MCF 10A (cell line): ENCODE measurements at places on chromosomes 1 and 21.

DNA sequence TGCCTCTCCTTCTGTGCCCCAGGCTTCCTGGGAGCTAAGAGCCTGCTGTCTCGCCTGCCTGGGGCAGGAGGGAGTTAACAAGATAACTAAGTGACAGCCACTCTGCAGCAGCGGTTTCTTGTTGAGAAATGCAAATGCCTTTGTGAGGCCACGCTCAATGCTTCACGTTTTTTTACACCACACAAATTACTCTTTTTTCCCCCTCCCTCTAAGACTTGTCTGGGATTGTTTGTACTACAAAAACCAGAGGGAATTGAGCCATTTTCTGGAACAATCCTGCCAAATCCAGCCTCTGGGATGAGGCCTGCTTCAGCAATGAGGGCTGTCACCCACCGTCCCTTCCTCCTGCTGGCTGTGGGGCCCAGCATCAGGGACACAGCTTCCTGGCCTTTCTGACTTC lies 119.6 kb downstream of the ACTL8 start:
- DNase-seq: peak; percentile 51

DNA sequence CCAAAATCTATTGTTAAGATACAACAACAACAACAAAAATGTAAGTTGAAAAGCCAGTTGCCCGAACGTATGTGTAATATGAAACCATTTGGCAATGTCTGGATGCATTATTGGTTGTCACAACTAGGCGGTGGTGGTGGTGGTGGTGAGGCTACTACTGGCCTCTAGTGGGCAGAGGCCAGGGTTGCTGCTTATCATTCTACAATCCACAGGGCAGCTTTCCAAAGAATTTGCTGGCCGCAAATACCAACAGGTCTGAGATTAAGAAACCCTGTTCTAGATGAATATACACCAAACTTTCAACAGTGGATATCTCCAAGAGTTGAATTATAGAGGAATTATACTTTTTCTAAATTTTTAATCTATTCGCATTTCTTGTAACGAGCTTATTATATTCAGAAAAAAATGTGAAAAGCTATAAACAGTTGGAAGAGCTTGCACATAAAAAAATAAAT lies 26.8 kb upstream of the ZNF697 start:
- peak; percentile 77 for DNase-seq

GRCh38 chr1:36476945-36477344 lies 5.8 kb downstream of the CSF3R start:
- no peak for DNase-seq

DNA sequence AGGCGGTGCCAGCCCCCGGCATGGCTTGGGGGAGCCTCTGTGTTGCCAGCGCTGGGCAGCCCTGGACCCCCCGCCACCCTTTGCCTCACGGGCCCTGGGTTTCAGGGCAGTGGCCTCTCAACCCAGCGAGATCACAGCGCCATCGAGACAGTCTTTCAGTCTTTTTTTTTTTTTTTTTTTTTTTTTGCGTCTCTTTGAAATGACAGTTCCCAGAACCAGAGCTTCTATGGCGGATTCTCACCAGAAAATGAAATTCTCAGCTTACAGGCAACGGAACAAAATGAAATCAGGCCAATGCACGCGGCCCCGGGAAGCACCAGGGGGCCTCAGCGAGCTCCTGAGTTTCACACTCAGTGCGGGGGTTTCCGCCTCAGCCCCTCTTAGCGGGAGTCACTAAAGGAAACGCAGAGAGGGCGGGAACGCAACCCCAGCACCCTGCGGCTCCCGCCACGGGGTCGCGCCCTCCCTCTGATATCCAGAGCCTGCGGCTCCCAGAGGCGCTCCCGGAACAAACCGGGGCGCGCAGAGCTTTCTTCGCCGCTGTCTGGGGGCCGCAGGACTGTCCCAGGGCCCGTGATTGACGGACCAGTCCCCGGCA lies 8.0 kb upstream of the COL6A1 start:
- DNase-seq: peak; percentile 49

DNA sequence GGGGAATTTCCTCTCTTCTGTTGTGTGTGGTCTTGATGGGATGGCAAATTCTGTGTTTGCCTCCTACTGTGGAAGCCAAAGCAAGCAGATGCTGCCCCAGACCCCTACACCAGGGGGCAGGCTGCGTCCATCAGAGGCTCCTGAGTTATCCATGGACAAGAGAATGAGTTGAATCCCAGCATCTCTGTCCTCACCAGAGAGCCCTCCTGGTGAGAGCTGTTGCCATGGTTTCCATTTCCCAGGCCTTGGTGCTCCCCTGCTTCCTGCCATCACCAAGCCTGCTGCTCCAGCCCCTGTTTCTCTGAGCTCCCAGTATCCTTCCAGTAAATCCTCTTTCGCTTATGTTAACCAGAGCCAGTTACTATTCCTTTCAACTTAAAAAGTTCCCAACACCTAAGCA lies 20.4 kb upstream of the GNG12 start:
- peak; percentile 71 for DNase-seq

DNA sequence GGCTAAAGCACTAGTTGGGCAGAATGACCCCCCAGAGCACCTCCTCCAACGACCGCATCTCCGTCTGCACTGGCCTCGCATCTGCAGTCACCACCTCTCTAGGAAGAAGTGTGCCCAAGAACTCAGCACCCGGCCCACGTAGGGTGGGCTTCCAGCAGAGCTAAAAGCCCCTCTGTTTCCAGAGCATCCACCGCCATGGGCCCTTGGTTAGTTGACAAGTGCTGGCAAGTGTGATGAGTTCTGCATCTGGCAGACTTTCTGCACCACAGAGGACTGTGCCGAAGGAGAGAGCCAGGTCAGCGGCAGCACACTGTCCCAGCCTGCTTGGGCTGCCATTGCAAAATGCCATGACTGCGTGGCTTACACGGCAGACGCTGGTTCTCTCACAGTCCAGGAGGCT lies 76.4 kb upstream of the COL6A1 start:
- no peak for DNase-seq

GRCh38 chr1:232684371-232685105 lies 54.6 kb upstream of the SIPA1L2 start:
- DNase-seq: peak; percentile 59

DNA sequence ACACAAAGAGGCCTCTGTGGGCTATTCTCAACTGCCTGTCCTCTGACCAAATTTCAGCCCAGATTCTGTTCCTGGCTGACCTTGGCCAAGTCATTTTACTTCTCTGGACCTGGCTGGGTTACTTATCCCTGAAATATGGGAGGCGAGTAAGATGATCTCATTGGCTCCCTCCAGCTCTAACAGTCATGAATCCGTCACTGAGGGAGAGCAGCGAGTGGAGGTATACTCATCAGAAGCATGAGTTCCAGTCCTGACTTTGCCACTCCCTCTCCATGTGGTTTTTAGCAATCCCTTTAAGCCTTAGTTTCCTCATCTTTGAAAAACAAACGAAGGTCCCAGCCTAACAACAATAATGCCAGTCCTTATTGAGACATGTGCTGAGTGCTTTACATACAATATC lies 63.5 kb downstream of the CCDC185 start:
- no peak for DNase-seq

GRCh38 chr1:178031856-178032320 lies 62.0 kb upstream of the RASAL2 start:
- peak; percentile 97 for DNase-seq

GRCh38 chr1:70812442-70813109 lies 235.0 kb downstream of the PTGER3 start:
- DNase-seq: no peak

DNA sequence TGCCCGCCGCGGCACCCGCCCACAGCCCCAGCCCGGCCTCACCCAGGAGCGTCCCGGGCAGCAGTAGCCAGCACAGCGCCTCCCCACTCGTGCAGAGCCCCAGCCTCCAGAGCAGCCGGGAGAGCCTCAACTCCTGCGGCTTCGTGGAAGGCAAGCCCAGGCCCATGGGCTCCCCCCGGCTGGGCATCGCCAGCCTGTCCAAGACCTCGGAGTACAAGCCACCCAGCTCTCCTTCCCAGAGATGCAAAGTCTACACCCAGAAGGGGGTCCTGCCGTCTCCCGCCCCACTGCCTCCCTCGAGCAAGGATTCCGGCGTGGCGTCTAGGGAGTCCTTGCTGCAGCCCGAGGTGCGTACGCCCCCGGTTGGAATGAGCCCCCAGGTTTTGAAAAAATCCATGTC lies 531.2 kb downstream of the KIF26B start:
- no peak for DNase-seq

- DNase-seq: no peak
These were observed 88.9 kb downstream of the SIK1 start for GRCh38 chr21:43337901-43338655.

GRCh38 chr1:175927944-175928343 lies 184.5 kb upstream of the TNR start:
- DNase-seq: no peak

DNA sequence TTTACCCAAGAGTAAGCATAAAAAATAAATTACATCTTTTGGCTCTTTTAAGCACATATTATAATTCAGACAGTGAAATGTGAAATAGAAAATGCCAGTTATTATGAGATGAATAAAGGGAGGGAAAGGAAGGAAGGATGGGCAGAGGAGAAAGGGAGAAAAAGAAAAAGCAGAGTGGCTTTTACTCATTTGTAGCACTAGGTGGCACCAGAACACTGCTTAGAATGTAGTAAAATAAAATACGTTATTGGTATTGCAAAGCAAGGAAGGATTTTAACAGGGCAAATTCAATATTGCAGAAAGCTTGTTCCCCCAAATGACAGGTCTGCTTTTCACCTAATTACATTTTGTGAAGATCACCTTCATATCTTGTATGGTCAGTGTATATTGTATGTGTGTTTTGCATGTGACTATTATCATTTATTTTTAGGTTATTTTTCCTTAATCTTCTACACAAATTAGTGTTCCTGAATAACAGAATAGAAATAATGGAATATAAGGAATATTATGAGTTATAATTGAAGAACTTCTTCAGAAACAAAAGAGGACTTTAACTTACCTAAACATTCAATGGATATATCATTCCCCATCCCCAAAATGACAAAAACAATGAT lies 9.1 kb upstream of the PCNX2 start:
- DNase-seq: peak; percentile 63

- no peak for DNase-seq
These were observed 489 bp downstream of the CELSR2 start for GRCh38 chr1:109249654-109250401.

DNA sequence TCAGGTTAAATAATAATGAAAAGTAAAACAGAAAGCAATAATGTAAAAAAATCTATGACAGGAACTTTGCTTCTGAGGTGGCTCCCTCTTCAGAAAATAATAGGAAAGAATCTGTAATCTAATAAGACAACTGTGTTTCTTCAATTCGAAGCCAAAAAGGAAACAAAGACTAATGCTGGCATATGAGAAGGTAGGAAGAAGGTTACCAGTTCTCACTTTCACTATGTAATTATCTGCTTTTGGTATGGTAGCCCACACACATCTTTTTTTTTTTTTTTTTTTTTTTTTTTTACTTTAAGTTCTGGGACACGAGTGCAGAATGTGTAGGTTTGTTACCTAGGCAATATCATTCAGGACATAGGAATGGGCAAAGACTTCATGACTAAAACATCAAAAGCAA lies 47.1 kb downstream of the COP1 start:
- DNase-seq: no peak
